ENCODE measurements at places on chromosomes 3 and 15. TPM values are rescaled to one million over a fixed set of nuclear protein-coding genes. Genes with fewer than 3 reads are reported as not detected.

The LRRC28 gene
- total RNA-seq: 20.2 TPM

The RTP3 gene
- not detected for total RNA-seq

The UACA gene
- 34.4 TPM for total RNA-seq

The REC114 gene
- not detected for total RNA-seq

Measured in H1 (cell line).